Astrocyte (in vitro differentiated cells and primary cell): ENCODE measurements at places on chromosomes 3 and 15. TPM values are rescaled to one million over a fixed set of nuclear protein-coding genes. Genes with fewer than 3 reads are reported as not detected.

GRCh38 chr3:171986757-171987518 lies 52.4 kb upstream of the FNDC3B start:
- no peak for DNase-seq

- no peak for DNase-seq
These were observed 24.5 kb upstream of the IDH2 start for GRCh38 chr15:90126596-90127435.

GRCh38 chr3:142915636-142916035 lies 26.8 kb upstream of the PCOLCE2 start:
- DNase-seq = no peak

DNA sequence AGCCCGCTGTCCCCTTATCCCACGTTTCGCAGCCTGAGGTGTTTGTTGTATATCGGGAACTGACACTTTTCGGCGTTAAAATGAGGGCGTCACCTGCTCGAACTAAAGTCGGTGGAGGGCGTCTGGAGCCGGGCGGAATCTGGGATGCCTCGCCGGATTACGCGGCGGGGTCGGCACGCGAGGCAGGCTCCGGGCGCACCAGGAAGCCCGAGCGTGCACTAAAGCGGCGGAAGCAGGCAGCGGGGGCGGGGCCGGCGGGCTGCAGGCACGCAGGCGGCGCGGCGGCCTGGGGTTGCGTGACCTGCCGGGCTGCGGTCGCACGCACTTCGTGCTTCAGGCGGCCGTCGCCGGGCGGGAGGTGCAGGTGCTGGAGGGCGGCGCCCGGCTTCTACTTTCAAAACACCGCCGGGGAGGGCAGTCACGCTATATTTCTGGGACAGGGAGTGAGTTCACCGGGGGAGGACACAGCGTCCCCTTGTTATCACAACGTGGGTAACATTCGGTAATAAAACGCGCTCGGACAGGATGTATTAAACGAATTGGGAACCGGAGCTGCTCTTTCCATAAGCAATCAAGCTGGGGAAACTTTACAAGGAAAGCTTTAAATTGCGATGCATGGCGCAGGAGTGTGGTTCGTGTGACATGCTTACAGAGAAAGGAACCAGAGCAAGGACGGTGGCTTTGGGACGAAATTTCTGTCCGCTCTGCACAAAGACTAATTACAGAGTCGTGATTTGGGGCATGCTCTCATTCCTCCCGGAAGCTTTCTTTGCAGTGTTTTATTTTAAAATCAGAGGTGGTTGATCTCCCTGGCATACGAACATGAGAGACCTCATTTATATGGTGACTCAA lies 9.1 kb upstream of the LEKR1 start:
- DNase-seq = peak; percentile 77

Gene TMEM108
- 5.6 and 5.9 TPM in 2 replicates for total RNA-seq

Gene LSAMP
- 16.0 and 16.4 TPM in 2 replicates for total RNA-seq

GRCh38 chr3:183378008-183378407 lies 50.4 kb downstream of the MCF2L2 start:
- no peak for DNase-seq

- peak; percentile 68 for DNase-seq
These were observed 202.8 kb upstream of the MRPL3 start for GRCh38 chr3:131705558-131706051.

Gene MYZAP
- 0.41 TPM in 1 of 2 replicates, not detected in the other for total RNA-seq

GRCh38 chr3:188528396-188528795 lies 374.4 kb downstream of the LPP start:
- no peak for DNase-seq

- no peak for DNase-seq
These were observed 456.2 kb downstream of the TBL1XR1 start for GRCh38 chr3:176740906-176741663.

- DNase-seq = no peak
These were observed 1.3 kb downstream of the FSIP1 start for GRCh38 chr15:39781147-39781966.

Gene NAALADL2
- total RNA-seq = 2.7 and 3.3 TPM in 2 replicates

- no peak for DNase-seq
These were observed 97.6 kb upstream of the RASGRP1 start for GRCh38 chr15:38662033-38662802.

Gene IL17RB
- 0.16 TPM in 1 of 2 replicates, not detected in the other for total RNA-seq

GRCh38 chr15:43218908-43219706 lies 1.7 kb downstream of the EPB42 start:
- no peak for DNase-seq

- DNase-seq = no peak
These were observed 17.8 kb downstream of the HERC1 start for GRCh38 chr15:63815796-63816533.

Gene GRAMD2A
- total RNA-seq = 0.68 and 0.77 TPM in 2 replicates

DNA sequence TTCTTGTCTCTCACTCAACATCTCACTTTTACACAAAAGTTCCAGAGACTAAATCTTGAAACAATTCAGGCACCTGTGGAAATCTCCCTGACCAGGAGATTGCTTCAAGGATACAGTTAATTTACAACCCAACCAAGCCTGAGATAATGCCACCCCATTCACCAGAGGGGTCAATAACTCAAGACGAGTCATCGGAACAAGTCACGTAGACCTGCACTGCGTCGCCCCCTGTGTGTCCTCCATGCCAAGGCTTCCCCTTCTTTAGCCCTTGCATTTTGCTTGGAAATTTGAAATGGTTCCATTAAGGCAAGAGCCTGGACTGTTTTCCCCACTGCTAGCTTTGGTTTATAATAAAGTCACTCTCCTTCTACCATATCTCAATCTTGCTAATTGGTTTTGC lies 129.0 kb upstream of the NEO1 start:
- DNase-seq = no peak

Gene ESYT3
- total RNA-seq = 2.0 and 2.6 TPM in 2 replicates

GRCh38 chr3:26196781-26197180 lies 406.9 kb downstream of the OXSM start:
- DNase-seq = no peak

GRCh38 chr3:159672728-159673688 lies 315.6 kb upstream of the IL12A start:
- DNase-seq = no peak

DNA sequence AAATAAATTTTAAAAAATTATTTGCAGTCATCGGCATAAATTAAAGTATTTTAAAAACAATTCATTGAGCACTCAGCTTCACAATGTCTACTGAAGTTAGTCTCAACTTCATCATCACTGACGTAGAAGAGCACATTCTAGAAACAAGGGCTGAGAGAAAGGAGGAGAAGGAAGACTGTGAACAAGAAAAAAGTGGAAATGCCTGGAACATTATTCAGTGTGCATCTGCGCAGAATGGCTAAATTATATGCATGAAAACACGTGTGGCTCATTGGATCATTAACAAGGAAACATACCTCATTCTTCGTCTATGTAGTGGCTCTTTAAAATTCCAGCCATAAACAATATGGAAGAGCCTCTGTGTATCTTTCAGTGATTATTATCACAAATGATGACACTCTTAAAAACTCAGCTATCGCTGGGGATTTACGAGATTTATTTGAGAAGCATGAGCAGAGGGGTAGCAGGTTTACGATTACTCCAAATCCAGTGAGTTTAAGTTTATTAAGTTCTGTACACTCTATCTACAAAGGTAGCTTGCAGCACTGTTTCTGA lies 404.2 kb upstream of the CDIN1 start:
- no peak for DNase-seq

GRCh38 chr3:66593978-66594377 lies 93.2 kb upstream of the LRIG1 start:
- DNase-seq = peak; percentile 98

Gene CCR3
- total RNA-seq = not detected in 2 replicates

GRCh38 chr15:79008659-79009058 lies 63.8 kb upstream of the CTSH start:
- DNase-seq = no peak

DNA sequence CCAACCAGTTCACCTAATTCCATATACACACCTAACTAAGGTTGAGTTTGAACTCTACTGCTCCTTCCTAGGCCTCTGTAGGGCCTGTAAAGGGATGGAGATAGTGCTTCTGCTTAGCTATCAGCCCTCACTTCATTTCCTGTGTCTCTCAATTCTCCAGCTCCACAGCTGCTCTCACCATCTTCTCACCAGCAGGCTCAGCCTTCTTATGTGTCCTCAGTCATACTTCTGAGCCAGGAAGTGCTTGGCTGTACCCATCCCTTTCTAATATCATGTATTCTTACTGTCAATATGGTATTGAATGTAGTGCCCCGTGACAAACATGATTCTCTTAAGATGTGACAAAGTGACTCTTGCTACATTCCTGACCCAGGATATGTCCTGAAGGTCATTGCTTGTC lies 116.9 kb downstream of the SLC9A9 start:
- no peak for DNase-seq

GRCh38 chr3:184472723-184473428 lies 88.7 kb upstream of the EPHB3 start:
- no peak for DNase-seq

DNA sequence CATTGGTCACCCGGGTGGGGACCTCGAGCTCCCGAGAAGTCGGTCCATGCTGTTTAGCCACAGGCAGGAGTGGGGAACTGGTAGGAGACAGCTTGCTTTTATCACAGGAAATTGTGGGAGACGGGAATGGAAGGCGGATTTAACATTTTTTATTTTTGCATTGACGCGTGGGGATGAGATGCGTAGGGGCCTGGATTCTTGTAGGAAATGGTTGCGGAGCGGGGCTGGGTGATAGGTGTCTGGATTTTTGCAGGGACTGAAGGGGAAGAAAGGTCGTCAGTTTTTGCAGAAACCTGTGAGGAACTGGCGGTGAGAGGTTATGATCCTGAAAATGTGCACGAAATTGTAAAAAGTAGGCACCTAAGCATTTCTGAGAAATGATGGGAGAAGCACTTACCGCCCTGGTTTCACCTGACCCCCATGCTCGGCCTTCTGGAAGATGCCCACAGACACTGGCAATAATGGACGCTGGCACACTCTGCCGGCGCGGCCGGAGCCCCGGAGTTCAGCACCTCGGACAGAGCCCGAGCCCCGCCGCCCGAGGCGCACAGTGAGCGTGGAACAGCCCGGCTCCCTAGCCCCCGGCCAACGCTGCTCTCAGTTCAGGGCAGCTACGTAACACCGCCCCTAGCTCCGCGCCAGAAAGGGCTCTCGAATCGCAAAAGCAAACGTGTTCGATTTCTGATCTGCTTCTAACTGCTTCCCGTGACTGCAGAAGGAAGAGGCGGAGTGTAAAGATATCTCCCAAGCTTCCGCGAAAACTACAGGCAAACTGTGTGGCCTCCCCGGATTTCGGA lies 928 bp downstream of the ANKRD34C start:
- peak; percentile 24 for DNase-seq

Gene NEK10
- 3.2 and 3.4 TPM in 2 replicates for total RNA-seq

- DNase-seq = no peak
These were observed 88.1 kb downstream of the MBNL1 start for GRCh38 chr3:152356870-152357276.

GRCh38 chr3:127035677-127036076 lies 52.8 kb downstream of the PLXNA1 start:
- peak; percentile 82 for DNase-seq

Gene SLC6A20
- not detected in 2 replicates for total RNA-seq

Gene MKRN3
- not detected in 2 replicates for total RNA-seq

DNA sequence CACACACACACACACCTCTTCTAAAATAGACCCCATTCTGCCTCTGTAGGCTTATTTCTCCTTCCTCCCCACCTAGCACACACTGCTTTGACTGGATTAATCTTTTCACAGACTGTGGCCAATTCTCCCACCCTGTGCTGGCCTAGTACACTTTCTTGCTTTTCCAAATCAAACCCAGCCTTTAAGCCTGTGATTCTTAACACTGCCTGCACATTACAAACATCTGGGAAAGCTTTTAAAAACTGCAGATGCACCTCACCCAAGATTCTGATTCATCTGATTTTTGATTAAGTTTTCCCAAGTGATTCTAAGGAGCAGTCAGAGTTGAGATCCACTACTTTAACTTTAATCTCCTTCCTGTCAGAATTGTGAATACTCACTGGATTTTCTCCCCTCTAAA lies 12.8 kb downstream of the CSNK1G1 start:
- no peak for DNase-seq

Gene GCNT3
- 1.3 and 1.8 TPM in 2 replicates for total RNA-seq

Gene PIK3R4
- total RNA-seq = 22.2 and 26.4 TPM in 2 replicates
